ENCODE measurements at places on chromosomes 6 and 20.
A peak's percentile ranks its signal among the peaks of the same experiment; 100 is the strongest.

- DNase-seq: no peak
Observed at GRCh38 chr6:133637436-133637835, 251.5 kb upstream of the TCF21 start.

- no peak for DNase-seq
Observed at GRCh38 chr20:42041000-42041565, 422.9 kb upstream of the CHD6 start.

- DNase-seq: no peak
Observed at GRCh38 chr6:150624191-150624590, 24.5 kb downstream of the PLEKHG1 start.

GRCh38 chr6:165962366-165962765 lies 205.3 kb downstream of the TBXT start:
- no peak for DNase-seq

DNA sequence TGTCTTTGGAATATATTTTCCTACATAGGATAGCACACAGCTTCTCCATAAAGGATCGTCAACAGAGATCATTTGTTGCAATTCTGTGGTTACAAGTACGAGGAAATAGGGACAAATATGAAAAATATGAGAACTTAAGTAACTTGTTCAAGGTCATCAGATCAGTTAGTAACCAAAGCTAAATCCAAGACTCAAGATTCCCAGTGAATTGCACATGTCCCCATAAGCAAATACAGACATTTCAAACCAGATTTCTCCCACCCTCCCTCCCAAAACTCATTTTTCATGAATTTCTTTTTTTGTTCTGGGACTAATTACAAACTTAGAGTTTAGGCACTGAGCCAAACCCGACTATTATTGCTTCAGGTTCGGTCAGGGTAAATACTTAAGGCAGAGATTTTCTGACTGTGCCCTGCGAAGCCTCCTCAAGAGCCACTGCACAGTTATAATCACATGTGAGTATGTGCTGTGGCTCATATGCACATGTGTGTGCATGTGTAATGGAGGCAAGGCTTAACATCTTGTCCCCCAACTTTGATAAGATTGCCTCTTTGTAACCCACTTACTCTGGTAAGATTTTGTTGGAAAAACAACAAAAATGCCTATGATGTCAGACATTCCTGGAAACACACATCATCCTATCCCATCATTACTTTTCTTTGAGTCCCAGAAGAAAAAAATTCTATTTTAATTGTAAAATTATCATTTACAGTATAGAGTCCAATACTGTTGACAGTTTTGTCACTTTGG lies 216.2 kb downstream of the CD83 start:
- DNase-seq: no peak

DNA sequence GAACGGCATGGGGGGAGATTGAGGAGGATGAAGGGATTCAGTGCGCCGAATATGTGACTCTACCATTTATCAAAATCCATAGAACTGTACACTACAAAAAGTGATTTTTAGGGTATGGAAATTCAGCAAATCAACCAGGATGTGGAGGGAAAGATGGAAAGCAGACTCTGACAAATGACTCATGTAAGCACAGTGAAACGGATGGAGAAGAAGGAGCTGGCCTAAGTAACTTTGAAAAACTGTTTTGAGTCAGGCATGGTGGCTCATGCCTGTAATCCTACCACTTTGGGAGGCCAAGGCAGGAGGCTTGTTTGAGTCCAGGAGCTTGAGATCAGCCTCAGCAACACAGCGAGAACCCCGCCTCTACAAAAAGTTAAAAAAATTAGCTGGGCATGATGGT lies 39.2 kb downstream of the MUC22 start:
- DNase-seq: no peak

- DNase-seq: no peak
Observed at GRCh38 chr20:17449031-17449430, 82.1 kb downstream of the BFSP1 start.

GRCh38 chr20:50953196-50953595 lies 5.1 kb downstream of the DPM1 start:
- no peak for DNase-seq

GRCh38 chr6:15244620-15245360 lies 1.1 kb upstream of the JARID2 start:
- peak; percentile 68 for DNase-seq

DNA sequence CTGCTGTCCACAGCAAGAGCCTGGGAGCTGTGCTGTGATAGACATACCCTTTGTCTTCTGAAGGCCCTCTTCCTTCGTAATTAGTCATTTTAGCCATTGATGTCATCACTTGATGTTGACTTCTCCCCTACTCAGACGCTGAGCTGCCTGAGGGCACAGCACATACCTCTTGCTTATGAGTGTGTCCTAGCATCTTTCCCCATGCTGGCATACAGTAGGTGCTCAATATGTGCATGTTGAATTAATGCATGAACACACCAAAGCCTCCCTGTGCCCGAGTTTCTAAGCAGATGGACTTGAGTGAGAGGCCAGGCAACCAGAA lies 35.8 kb upstream of the FAM83D start:
- no peak for DNase-seq

DNA sequence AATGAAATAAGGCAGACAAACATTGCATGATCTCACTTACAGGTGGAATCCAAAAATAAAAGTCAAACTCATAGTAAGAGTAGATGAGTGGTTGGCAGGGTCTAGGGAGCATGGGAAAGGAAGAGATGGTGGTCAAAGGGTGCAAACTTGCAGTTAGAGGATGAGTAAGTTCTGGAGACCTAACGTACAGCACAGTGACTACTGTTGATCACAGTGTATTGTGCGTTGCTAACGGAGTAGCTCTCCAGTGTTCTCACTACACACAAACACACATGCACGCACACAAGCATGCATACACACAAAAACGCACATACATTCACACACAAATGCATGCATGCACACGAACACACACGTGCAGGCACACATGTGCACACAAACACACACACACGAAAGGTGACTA lies 54.9 kb downstream of the LY86 start:
- no peak for DNase-seq

- no peak for DNase-seq
Observed at GRCh38 chr6:163021054-163021453, 293.3 kb downstream of the PACRG start.

GRCh38 chr6:155341130-155341828 lies 27.0 kb upstream of the TFB1M start:
- DNase-seq: no peak

GRCh38 chr20:31841928-31842327 lies 3.5 kb downstream of the FOXS1 start:
- DNase-seq: no peak

DNA sequence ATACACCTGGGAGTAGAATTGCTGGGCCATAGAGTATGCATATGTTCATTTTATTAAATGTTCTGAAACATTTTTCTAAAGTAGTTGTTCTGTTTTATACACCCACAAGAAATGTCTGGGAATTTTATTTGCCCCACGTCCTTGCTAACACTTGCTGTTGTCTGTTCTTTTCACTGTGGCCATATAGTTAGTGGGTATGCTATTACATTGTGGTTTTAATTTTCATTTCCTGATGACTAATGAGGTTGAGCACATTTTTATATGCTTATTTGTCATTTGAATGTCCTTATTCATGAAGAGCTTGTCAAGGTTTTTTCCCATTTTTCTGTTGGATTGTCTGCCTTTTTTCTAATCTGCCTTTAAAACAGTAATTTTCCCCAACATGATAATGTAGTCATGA lies 41.5 kb upstream of the TGM3 start:
- no peak for DNase-seq

DNA sequence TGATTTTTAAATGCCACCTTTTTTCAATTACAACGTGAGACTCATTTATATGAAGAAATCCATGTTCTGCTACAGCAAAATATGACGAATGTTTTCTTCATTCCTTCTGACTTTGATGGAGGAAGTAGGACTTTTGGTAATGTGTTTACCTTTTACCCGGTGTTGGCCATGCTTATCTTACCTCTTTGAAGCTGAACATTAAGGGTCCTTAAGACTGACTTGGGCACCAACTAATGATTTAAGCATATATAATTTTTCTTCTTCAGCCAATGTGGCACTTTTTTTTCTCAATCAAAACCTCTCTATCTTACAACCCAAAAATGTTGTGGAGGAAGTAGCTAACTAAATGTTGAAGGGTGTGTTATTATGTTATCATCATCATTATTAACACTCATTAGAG lies 337.5 kb downstream of the EPHA7 start:
- no peak for DNase-seq
